ENCODE measurements at places on chromosomes 7 and 10.

DNA sequence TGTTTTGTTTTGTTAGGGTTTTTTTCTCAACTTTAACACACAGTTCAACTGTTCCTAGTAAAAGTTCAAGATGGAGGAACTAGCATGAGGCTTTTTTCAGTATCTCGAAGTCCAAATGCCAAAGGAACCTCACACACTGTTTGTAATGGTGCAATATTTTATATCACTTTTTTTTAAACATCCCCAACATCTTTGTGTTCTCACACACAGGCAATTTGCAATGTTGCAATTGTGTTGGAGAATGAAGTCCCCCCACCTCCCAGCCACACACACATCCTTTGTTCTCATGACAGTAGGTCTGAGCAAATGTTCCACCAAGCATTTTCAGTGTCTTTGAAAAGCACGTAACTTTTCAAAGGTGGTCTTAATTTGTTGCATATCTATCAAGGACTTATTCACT lies 120.9 kb downstream of the TWIST1 start:
- no peak for DNase-seq

- DNase-seq = peak; percentile 78
These were observed 122.4 kb downstream of the CLEC2L start for GRCh38 chr7:139645572-139646523.

GRCh38 chr7:129793506-129794310 lies 159.1 kb downstream of the UBE2H start:
- DNase-seq = peak; percentile 15

- no peak for DNase-seq
These were observed 168.1 kb downstream of the RAB11FIP2 start for GRCh38 chr10:117878626-117879025.

GRCh38 chr10:126398383-126398743 lies 10.1 kb upstream of the ADAM12 start:
- no peak for DNase-seq

GRCh38 chr7:45987521-45988290 lies 66.6 kb upstream of the IGFBP3 start:
- no peak for DNase-seq

GRCh38 chr7:28151965-28152364 lies 28.6 kb downstream of the JAZF1 start:
- no peak for DNase-seq

- no peak for DNase-seq
These were observed 962 bp downstream of the ZKSCAN1 start for GRCh38 chr7:100016215-100016901.

GRCh38 chr10:49296836-49297235 lies 2.1 kb upstream of the C10orf71 start:
- no peak for DNase-seq

DNA sequence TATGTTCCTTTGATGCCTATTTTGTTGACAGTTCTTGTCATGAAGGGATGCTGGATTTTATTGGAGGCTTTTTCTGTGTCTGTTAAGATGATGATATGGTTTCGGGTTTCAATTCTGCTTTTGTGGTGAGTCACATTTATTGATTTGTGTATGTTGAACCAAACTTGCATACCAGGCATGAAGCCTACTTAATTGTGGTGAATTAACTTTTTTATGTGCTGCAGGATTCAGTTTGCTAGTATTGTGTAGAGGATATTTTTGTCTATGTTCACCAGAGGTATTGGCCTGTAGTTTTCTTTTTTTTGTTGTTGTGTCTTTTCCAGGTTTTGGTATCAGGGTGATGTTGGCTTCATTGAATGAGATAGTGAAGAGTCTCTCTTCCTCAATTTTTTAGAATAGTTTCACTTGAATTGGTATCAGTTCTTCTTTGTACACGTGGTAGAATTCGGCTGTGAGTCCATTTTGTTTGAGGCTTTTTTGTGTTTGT lies 345.9 kb downstream of the KIF20B start:
- no peak for DNase-seq

GRCh38 chr10:12513003-12513365 lies 163.6 kb downstream of the CAMK1D start:
- DNase-seq = no peak

- no peak for DNase-seq
These were observed 7.4 kb downstream of the IGF2BP3 start for GRCh38 chr7:23462846-23463245.

- DNase-seq = no peak
These were observed 254.2 kb upstream of the C7orf33 start for GRCh38 chr7:148336411-148336810.

DNA sequence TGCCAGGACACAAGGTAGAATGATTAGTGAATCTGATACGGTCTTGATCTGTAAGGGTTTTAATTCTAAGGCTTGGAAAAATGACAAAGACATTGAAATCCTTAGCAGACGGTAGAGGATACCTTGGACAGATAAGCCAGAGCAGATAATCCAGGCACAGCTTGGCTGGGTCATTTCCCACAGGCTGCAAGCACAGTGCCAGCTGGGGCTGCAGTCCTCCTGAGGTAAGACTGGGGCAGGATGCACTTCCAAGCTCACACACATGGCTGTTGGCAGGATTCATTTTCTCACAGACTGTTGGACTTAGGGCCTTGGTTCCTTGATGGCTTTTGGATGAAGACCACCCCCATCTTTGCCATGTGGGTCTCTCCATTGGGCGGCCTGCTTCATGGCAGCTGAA lies 63.2 kb upstream of the BMPER start:
- DNase-seq = no peak

DNA sequence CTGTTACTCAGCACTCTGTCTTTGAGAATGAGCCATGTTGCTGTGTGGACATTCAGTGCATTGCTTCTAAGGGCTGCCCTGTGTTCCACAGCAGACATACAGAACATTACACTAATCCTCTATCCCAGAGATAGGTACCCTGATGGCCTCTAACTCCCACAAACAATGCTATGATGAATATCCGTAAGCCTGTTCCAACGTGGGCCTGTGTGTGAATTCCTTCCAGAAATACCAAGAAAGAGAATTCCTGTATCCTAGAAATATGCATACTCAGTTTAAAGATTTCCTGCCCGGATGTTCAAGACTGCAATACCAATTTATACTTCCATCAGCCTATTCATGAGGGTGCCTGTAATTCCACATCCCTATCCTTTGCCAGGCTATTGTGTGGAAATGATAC lies 21.3 kb upstream of the ST8SIA6 start:
- no peak for DNase-seq

DNA sequence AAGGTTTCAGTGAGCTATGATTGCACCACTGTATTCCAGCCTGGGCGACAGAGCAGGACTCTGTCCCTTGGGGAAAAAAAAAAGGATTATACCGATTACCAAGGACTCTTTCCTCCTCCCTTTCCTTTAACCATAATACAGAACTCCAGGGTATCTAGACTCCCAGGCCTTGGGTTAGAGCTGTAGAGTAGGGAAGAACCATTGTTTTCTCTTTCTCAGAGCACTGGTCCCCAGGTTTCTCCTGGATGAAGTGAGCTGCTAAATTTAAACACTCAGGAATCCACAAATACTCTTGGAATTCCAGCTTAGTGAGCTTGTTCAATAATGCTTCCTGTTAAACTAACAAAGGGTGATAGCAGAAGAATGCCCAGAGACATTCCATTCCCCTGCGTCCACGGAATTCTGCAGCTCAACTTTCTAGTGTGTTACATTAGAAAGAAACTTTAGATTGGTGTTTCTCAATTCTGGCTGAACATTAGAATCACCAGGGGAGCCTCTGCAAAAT lies 14.6 kb upstream of the RPEL1 start:
- DNase-seq = peak; percentile 33

DNA sequence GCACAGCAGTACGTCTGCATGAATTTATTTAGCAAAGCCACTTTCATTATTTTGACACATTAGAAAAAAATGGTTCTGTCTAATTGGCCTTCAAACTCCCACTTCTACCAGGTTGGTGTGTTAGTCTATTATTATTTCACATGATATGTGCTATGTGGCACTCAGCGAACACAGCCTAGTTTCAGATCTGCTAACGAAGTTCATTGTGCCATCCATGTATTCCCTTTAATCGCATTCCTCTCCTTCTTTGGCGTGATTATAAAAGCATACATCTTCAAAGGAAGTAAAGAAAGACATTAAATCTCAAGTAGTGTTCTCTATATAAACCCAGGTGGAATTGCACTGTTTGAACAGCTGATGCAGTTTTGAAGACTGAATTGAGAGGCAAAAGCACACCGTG lies 96.4 kb upstream of the CACNA2D1 start:
- DNase-seq = no peak

DNA sequence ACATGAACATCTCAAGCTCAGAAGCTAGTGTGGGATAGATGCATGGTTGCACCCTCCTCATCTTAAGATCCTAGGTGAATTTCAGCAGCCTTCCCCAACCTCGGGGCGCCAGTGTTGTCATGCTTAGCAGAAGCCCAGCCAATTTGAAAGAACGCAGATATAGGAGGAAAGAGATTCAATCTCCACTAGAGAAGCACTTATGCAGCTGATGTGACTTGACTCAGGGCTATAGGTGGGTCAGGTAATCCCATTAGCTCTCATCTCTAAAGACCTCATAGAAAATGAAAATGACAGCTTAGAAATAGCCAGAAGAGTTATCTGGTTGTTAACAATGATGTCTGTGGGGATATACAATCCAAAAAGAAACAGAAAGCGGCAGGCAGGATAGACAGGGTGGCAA lies 310.5 kb downstream of the GPAM start:
- DNase-seq = no peak

GRCh38 chr7:80307227-80307856 lies 172.7 kb downstream of the GNAI1 start:
- no peak for DNase-seq

- DNase-seq = peak; percentile 1
These were observed 66.9 kb upstream of the TFEC start for GRCh38 chr7:116097365-116098009.

GRCh38 chr10:99433378-99434020 lies 3.1 kb upstream of the GOT1 start:
- DNase-seq = no peak

- no peak for DNase-seq
These were observed 756.3 kb downstream of the NXPH1 start for GRCh38 chr7:9189703-9190102.

GRCh38 chr10:12834721-12835120 lies 166.8 kb downstream of the CCDC3 start:
- no peak for DNase-seq

DNA sequence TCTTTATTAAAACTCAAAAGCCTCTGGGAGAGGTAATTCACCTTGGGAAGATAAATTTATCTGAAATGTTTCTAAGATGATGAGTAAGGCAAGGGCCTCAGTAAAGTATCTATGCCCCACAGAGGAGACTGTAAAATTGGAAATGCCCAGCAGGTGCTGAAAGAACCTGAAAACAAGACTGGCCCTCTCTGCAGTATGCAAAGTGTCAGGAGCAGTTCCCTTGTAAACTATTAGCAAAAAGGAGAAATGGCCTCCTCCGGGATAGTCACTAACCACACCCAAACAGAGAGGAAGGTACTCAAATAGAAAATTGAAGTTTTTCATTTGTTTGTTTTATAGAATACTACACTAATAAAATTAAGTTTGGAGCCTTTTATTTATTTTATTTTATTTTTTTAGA lies 81.2 kb downstream of the FZD1 start:
- no peak for DNase-seq

DNA sequence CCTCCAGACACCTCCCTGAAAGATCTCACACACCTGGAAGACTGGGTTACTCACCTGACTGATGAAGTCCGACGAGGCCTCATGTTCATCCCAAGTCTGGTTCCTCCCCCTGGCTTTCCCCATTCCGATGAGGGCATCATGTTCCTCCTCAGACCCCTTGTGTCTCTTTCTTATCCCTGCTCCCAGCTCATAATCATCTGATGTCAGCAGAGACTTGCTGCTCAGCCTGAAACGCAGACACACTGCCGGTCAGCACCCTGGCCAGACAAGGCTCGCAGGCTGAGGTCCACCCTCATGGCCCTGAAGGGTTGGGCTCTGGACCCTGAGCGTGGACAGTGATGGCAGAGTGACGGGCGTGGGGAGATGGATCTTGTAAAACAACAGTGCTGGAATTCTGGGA lies 64.3 kb downstream of the TNRC18 start:
- no peak for DNase-seq

DNA sequence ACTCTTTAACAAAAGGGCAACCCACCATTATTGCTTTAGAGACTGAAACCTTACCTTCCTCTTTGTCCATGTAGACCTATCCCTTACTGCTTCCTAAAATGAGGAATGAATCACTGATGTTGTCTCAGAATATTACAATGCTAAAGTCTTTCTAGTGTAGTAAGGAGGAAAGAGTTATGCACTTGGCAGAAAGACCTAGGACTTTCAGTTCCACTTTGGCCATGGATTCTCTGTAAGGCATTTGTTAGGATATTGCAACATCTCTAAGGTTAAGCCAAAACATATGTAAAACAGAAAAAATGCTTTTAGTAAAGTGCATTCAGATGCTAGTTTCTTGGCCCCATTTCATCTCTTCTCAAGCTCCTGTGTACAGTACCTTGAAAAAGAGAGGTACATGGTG lies 230.9 kb downstream of the PARD3 start:
- DNase-seq = no peak

DNA sequence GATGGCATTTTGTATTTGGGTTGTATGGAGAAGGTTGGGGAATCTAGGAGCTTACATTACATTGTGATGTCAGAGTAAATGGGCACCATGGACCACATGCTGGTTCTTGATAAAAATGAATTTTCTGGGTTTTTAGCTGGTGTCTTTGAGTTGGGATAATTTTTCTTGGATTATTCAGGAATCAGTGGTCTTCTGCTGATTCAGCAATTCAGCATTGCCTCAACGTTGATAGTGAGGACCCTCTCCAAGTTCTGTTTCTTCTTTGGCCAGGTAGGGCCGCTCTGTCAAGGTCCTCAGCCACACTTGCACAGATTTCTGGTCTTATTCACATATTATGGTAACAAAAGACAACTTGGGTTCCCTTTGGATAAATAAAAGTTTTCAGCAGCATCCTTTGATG lies 312.0 kb upstream of the TPK1 start:
- no peak for DNase-seq

- DNase-seq = no peak
These were observed 152.6 kb downstream of the JMJD1C start for GRCh38 chr10:63313066-63313717.

DNA sequence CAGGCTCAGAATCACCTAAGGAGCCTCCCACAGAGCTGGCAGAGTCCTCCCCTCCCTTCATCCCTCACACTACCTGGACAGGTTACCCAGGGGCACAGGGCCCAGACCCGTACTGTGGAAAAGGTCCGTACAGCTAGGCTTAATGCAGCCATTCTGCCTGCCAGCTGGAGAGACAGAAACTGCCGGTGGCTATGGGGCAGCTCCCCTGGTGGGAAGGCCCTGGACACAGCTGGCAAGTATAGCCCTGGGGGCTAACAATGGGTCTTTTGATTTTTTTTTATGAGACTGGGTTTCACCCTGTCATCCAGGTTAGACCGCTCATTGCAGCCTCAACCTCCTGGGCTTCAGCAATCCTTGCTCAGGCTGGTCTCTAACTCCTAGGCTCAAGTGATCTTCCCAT lies 68.3 kb downstream of the GNA12 start:
- no peak for DNase-seq

DNA sequence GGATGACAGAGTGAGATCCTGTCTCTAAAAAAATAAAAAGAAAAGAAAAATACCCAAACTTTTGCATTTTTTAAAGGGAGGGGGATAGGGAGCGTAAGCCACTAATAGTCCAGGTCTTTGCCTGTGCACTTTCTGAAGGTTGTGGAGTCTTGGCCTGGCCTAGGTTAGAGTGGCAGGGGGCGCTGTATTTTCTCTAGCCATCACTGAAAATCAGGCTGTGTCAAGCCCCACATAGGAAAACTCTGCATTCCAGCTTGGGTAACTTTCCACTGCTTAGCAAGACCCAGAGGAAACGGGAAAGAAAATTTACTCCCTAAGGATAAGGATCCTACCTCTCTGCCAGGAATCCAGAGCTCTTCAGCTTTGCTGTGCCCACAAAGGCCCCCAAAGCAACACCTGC lies 10.5 kb upstream of the PAX4 start:
- DNase-seq = peak; percentile 38

GRCh38 chr10:72875250-72876055 lies 18.1 kb upstream of the OIT3 start:
- DNase-seq = peak; percentile 11

Data from HuH-7 (cell line).